Right lobe of liver (tissue), 6 donors: ENCODE measurements at places on chromosomes 7 and 10.

- no peak for DNase-seq
Measured at GRCh38 chr7:22624781-22625180, 102.2 kb upstream of the IL6 start.

DNA sequence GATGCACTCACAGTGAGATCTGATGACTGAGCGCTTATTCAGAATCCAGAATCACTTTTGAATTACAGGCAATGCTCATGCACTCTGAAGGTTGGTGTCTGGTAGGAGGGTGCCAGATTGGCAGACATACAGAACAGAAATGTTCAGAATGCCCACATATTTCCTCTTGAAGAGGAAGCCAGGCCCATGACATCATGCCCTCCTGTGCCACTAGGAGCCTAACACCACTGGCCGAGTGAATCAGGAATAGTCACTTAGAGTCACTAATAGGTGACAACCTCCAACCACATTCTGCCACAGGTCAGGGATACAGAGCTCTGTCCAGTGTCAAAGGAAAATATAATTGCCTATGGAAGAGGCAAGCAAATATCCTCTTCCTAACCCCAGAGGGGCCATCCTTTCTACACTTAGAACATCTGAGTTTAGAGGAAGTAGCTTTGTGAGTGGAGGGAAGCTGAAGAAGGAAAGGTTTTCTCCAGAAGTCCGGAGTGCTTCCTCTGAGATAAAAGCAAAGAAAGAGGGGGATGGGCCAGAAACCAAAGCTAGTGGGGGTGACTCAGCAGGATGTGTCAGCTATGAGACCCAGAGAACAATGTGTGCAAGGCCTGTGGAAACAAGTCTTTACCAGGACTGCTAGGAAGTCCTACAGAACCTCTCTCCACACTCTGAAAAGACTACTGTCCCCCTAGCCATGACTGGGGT is 838.8 kb downstream of the GRID1 start:
- no peak for DNase-seq

GRCh38 chr10:68959695-68960527 is 3.9 kb downstream of the DDX21 start:
- no peak for DNase-seq

DNA sequence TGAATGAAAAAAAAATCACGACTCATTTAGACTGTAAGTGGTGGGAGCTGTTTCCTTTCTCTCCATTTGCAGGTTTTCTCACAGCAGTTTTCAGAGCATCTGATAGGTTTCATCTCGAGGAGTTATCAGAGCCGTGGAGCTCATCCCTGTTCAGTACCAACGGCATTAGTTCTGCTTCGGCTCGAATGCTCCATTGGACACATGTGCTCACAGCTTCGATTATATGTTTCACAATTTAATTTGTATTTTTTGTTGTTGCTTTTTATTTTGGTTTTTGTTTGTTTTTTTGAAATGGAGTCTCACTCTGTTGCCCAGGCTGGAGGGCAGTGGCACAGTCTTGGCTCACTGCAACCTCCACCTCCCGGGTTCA is 1.5 kb downstream of the SLC18A2 start:
- DNase-seq = no peak

DNA sequence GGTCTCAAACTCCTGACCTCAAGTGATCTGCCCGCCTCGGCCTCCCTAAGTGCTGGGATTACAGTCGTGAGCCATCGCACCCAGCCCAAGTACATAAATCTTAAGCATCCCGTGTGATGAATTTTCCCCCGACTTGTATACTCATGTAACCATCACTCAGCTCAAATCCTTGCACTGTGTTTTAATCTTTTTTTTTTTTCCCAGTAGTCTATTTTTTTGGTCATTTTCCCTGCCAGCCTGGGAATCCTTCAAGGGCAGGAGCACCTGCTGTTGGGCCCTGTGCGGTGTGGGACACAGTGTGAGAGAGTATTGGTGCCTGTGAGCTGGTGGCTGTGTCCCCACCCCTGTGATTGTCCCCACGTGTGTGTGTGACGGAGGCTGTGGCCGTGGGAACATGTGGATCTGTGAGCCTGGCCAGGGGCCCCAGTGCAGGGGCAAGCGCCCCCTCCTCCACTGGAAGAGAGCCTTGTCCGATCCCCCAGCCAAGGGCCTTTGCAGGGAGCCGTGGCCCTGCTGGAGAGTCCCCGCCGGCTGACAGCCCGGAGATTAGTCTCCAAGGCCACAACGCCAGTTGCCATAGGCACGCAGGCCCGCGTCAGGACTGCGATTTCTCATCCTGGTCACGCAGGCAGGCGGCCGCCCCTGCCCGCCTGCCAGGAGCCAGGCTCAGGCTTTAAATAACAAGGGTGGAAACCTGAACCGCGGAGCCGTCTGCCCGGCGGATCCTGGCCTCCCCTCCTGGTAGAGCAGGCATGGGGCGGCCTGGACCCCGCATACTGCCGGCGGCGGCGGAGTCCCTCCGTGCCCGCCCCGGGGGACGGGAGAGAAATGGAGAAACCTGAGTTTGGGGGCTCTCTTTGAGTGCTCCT is 26.5 kb downstream of the GTF2IRD1 start:
- peak; percentile 69 for DNase-seq

- DNase-seq = peak; percentile 58
Measured at GRCh38 chr10:35424680-35425285, 88.5 kb downstream of the CCNY start.

DNA sequence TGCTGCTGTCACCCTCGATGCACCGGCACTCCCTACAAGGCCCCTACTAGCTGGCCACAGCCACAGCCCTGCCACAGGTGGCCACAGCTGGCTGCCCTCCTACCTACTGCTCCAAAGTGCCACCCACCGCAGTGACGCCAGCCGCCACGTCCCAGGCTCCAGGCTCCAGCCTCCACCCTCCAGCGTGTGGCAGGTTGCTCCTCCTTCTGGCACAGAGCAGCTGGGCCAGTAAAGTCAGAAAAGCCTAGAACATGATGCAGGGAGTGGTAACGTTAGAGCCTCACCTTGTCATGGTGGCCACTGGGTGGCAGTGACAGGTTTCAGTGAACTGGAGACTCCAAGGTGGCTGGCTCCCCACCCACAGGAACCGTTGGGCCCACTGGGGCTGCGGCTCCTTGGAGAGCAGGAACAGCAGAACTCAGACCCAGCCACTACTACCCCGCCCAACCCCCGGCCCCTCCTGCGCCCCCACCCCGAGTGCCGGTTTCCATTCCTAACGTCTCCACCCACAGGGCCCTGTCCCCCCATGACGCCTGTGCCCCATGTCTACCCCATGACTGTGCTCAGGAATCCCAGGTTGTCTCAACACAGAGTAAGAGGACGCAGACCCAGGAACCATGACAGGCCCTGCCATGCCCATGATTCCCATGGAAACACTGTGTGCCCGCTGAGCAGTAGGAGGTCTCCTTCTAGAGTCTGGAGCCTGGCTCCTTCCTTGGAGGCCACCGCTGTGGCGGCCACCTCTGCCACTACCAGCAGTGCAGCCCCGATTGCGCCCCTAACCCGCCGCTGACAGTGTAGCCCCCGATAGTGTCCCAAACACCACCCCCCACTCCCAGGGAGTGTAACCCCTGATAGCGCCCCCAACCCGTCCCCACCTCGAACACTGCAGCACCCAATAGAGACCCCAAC is 52.3 kb upstream of the ZNF33B start:
- no peak for DNase-seq

DNA sequence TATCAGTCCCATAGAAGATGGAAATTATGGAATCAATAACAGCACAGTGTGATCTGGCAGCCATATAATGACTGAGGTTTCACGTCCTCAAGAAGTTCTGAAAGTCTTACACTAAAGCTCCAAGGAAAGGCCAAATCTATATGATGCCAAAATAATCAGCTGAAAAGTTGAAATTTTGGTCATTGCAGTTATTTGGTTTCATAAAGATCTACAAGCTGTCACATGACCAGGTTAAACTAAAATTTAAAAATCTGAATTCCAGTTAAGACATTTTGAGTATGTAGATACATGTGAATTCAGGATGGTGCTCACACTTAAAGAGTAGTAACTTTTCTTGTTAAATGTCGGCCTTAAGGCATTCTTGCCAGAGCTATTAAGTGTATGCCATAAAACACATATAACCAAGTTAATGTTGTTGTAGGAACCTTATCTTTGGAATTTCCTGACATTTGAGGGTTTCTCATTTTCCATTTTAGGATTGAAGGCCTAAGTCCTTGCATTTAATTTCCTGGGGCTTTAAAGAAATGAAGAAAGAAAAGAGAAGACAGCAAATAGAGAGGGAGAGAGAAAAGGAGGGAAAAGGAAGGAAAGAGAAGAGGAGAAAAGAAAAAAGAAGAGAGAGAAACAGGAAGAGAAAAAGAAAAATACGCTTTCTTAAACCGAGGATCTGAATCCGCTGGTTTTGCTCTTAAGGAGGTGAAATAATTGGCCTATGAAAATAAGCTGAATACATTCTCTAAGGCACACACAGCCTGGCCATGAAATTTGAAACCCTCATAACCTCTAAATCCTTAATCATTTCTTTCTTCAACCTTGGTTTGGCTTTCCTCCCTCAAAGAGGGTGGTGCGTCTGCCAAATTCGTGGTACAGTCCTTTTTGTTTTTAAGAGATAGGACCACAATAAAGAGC is 43.8 kb downstream of the DENND2A start:
- DNase-seq = no peak

DNA sequence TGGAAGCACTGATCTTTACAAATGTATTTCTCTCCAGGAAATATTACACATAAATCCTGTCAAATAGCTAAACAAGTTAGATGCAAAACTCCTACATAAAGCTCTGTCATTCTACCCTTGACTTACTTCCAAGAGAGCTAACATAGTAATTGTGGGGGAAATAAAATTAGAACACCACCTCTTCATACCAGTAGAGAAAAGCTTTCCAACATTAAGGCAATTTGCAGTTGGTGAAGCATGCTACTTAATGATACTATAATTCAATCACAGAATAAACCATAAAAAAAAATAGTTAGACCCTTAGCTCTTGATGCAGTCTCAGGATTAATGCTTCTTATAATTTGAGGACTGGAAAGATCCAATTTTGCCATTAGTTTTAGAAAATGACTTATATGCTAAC is 35.2 kb downstream of the SEMA3A start:
- no peak for DNase-seq

GRCh38 chr10:79401015-79401921 is 44.2 kb downstream of the ZCCHC24 start:
- DNase-seq = no peak

- no peak for DNase-seq
Measured at GRCh38 chr7:112905950-112906349, 115.8 kb upstream of the TMEM168 start.

DNA sequence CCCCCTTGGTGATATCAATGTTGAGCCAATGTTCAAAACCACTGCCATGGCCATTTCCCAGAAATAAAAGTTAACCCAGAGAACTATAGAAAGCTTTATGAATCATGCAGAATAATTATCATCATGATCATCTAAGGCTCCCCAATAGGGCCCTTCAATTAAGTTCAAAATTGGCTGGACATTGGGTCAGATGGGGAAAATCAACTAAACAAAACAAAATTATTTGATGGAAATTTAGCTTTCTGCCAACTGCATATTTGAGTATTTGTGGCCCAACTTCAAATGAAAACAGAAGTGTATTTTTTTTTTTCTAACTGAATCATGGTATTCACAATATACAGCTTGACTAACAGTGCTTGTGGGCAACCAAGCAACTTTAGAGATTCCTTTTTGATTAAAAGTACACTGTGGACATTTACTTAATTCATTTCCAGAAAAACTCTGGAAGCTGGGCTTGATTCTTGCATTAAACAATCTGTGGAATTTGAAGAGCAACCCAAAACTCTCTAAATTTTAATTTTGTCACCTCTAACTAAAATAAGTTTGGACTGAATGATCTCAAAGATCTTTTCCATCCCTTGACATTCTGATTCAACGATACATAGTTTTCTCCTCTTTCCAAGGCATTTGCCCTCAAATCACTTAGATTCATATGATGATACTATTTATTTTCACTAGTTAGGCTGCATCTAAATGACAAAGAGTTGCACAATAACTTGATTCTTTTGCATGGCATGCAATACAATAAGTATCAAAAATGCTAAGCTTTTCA is 203.2 kb downstream of the AHR start:
- DNase-seq = no peak

- DNase-seq = no peak
Measured at GRCh38 chr7:24779283-24779655, 22.0 kb upstream of the GSDME start.

DNA sequence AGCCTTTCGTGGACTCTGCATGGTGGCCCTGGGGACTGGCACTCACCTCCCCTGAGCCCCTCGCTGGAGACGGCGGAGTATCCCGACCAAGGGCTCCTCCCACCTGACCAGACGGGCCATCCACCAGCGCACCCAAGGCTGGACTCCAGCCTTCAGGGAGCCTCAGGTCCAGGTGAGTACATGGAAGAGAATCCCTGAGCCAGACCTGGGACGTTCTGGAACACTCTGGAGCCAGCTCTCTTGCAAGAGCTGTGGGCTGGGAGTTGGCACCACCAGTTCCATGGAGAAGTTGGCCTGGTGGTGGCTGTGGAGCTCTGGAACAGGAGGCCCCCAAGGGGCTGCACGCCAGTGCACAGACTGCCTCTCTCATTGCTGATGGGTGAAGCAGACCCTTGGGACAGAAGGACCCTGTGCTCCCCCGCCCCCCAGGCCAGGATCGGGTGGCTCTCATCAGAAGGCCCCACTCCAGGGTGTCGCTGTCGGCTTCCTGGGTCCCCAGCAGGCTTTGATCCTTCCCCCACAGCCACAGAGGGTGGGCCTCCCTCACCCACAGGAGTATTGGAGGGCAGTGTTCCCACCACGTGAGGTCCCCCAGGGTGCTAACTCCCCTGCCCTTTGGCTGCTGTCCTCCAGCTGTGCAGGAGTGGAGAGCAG is 189.9 kb downstream of the EBF3 start:
- DNase-seq = peak; percentile 51

DNA sequence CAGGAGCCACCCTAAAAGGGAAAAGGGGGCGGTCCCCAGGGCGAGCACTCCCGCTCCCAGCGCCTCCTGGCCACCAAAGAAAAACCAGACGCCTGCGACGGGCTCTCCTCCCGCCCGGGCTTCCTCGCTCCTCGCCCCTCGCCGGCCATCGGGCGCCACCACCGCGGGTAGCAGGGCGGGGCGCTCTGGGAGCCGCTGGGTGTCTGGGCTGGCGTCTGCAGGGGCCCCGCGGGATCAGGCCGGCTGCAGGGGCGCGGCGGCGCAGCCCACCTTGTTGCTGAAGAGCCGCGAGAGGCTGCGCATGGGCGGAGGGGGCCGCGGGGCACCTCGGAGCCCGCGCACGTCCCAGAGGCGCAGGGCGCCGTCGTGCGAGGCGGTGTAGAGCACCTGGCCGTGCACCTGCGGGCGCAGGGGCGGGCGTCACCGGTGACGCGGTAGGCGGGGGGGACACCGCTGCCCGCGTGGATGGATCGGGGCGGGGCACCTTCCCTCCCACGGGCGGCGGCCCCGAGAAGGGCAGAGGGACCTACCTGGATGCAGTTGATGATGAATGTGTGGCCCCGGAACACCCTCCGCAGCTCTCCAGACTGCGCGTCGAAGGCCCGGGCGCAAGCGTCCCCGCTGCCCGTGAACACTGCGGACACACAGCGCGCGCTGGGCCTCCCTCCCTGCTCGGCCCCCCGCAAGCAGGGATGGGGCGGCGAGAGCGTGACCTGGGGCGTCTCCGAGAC is 28.3 kb downstream of the WDR86 start:
- DNase-seq = no peak

- no peak for DNase-seq
Measured at GRCh38 chr7:23410446-23411183, 59.7 kb downstream of the IGF2BP3 start.

- DNase-seq = no peak
Measured at GRCh38 chr7:18572885-18573284, 77.3 kb downstream of the HDAC9 start.

GRCh38 chr7:128240696-128241386 is at the start of gene LEP:
LEP (plus strand) TSS chr7:128241278; CDS start chr7:128252019, 10,741 bp downstream.
- DNase-seq = no peak

- no peak for DNase-seq
Measured at GRCh38 chr7:22425361-22425760, 68.4 kb upstream of the RAPGEF5 start.
